ENCODE measurements at places on chromosomes 7 and 10.

GRCh38 chr10:117441361-117441760, 66.1 kb upstream of the PDZD8 start:
- DNase-seq = no peak

GRCh38 chr7:155057076-155057475, 13.0 kb upstream of the HTR5A start:
- DNase-seq = no peak

DNA sequence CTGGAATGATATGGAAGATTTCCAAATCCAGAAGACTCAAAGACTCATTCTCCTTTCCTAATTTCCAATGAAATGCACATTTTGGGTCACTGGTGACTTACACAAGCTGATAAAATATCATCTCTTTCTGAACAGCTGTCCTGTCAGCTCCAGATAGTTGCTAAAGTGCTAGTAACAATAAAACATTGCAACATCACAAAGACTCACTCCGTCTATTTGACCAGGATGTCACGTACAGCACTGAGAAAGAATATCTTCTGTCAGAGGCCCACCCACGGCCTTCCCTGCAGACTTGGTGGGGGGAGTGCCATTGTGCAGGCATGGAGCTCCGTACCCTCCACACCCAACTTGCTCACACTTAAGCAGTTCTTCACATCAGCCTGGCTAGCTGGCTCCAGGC, 78.9 kb upstream of the EGR2 start:
- no peak for DNase-seq

DNA sequence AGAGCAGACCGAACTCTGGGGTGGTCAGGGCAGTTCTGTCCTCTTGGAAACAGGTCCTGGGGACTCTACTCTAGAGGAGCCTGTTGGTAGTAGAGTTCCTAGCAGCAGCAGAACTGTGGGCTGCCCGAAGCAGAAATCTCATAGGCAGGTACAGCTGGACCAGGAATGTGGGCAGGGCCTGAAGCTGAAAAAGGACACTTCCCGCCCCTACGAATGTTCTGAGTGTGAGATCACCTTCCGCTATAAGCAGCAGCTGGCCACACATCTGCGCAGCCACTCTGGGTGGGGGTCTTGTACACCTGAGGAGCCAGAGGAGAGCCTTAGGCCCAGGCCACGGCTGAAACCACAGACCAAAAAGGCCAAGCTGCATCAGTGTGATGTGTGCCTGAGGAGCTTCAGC, 8.3 kb upstream of the ZNF783 start:
- DNase-seq = no peak

- DNase-seq = no peak
Measured at GRCh38 chr7:74430961-74431466, 22.7 kb upstream of the GTF2IRD1 start.

DNA sequence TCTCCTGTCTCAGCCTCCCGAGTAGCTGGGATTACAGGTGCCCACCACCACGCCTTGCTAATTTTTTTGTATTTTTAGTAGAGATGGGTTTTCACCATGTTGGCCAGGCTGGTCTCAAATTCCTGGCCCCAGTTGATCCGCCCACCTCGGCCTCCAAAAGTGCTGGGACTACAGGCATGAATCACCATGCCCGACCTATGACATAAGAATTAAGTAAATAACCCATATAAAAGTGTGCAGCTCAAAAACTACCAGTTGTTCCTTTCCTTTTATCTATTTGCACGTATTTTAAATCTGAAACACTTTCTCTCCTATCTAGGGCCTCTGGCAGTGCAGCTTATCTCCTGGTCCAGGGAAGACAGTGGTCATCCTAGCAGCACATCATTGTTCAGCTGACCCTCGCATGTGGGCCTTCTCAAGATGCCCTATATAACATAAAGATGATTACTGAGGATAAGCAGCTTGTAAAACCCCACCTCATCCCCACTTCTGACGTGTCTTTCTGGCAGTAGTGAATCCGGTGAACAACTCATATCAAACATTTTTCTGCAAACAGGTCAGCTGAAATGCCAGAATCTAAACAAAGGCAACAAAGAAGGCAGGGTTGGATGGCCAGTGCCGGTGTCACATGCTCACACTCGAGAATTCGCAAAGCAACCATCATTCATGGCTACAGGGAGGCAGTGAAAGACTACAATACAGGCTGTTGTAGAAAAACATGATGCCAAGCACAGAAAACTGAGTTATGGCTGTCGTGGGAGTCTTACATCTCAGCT, 36.0 kb upstream of the KCNIP2 start:
- DNase-seq = no peak

GRCh38 chr10:89426230-89426868, 12.0 kb downstream of the IFIT5 start:
- no peak for DNase-seq

- no peak for DNase-seq
Measured at GRCh38 chr7:51635775-51636174, 319.2 kb upstream of the COBL start.

DNA sequence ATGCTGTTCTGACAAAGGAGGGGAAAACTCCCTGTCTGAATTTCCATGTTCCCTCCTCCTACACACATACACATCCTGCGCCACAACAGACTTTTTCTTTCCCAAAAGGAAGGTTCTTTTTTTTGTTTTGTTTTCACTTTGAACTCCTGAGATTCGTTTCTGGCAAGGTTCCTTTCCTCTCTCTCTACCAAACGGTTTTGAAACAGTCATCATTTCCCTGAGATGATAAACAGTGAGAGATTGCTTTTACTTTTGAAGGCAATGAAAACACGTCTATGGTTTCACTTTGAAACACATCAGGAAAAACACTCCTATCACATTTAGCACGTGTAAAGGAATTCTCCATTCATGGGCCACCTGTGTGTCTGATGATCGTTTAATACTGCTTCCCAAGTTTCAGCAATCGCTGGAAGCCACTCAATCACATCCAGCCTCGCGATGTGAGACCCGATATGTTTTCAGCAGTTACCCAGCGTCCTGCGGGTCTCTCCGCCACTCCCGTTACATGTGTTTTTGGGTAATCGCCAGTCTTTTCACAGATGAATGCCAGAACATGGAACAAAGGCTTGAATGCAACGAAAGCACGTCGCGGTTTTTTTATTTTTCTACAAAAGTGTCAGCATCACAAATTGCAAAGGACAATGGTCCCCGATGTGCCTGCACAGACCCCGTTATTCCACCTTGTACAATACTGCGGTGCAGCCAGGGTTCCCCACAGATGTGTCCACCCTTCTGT, 62.8 kb upstream of the CUX1 start:
- DNase-seq = no peak

DNA sequence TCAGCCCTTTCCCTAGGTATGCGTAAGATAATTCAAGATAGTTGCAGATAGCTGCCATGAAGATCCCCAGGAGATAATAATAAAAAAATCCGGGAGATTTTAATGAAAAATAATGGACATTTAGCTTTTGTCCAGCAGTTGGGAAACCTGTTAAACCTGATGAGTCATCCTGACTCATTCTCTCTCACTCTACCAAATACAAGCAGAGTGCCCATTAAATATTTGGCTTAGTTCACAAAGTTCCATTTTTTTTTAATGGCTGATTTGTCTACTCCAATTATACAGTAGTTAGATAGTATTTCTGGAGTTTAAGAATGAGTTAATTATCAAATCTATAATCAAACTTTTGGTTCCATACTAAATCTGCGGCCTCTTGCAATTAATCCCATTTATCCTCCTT, 2.1 kb upstream of the SHTN1 start:
- DNase-seq = no peak

DNA sequence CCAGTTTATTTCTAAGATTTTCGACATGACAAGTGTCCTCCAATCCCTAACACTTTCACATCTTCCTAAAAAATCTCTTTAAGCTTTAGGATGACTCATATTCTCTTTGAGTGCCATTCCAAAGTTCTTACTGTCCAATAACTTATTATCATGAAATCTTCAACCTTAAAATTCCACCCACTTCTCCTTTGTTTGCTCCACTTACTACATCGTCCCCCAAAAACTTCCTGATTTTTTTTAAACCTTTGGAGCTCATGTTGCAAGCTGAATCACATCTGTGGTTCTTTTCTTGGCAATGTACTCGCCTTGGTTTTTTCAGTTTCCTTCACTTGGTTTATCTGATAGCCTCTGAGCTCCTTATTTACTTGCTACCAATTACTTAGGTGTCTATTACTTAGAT, 39.2 kb upstream of the JCAD start:
- DNase-seq = no peak

DNA sequence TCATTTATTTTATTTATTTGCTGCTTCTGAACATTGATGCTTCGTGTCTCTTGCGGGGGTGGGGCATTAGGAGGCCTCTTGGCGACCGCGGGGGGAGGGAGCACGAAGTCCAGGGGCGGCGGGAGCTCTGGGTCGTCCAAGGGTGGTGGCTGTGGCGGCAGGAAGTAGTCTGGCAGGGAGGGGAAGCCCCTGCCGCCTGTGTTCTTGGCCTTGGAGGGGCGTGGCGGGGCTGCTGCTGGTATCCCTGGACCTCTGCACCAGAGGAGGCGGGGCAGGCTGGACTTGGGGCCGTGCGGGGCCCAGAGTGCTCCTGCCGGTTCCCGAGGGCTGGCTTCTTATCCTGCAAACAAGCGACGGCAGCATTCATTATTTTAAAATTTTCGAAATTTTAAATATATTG, 70.5 kb upstream of the ABI1 start:
- DNase-seq = no peak

GRCh38 chr7:121545418-121545817, 149.3 kb upstream of the FAM3C start:
- DNase-seq = no peak

DNA sequence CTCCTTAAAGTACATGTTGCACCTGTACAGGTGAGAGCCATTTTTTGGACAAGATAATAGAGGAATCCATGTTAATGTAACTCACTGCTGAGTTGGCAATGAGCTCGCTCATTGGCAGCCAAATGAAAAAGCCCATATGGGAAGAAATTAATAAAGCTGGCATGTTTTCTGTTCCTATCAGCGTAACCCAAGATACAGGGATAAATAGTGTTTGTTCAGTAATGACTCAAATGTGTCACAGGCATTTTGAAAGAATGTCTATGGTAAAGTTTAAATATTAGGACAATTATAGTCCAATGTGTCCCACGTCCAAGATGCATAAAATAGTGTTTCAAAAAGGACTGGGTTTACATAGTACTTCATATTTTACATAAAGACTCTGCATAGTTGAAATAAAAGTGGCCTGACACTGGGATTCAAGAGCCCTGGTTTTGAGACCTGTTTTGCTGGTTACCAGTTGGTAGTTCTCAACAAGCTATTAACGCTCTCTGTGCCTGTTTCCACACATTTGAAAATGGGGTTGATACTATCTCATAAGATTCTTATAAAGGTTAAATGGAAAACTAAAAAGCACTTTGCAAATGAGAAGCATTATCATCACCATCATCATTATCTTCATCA, 49.1 kb downstream of the MTURN start:
- no peak for DNase-seq

- no peak for DNase-seq
Measured at GRCh38 chr7:73918926-73919693, 58.2 kb downstream of the TMEM270 start.

GRCh38 chr7:120402079-120402767, 129.2 kb downstream of the KCND2 start:
- DNase-seq = no peak

DNA sequence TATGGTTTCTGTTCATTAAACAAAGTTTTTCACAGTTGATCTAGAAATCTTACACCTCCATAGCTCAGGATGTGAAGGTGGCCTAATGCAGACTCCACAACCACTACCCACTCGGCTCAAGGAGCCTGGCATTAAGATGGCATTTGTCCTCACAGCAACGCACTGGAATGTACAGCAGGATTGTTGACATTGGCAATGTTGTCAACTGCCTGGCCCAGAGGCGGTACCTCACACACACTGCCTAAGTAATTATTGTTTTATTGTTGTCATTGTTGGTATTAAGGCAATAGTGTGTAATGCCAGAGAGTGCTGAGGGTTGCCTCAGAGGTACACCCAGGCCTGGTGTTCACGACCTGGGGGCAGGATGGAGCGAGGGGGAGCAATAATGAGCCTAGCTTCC, 38.3 kb downstream of the LRRC18 start:
- no peak for DNase-seq
